Activated CD4-positive, alpha-beta T cell treated with anti-CD3 and anti-CD28 coated beads, Interleukin-2, Interleukin-6, amounts not matched to agents 100 ng/mL and 50 ng/mL, durations not matched to agents 16 hours and 8 hours (primary cell): ENCODE measurements at places on chromosomes 12 and 14.
A peak's percentile ranks its signal among the peaks of the same experiment; 100 is the strongest.

DNA sequence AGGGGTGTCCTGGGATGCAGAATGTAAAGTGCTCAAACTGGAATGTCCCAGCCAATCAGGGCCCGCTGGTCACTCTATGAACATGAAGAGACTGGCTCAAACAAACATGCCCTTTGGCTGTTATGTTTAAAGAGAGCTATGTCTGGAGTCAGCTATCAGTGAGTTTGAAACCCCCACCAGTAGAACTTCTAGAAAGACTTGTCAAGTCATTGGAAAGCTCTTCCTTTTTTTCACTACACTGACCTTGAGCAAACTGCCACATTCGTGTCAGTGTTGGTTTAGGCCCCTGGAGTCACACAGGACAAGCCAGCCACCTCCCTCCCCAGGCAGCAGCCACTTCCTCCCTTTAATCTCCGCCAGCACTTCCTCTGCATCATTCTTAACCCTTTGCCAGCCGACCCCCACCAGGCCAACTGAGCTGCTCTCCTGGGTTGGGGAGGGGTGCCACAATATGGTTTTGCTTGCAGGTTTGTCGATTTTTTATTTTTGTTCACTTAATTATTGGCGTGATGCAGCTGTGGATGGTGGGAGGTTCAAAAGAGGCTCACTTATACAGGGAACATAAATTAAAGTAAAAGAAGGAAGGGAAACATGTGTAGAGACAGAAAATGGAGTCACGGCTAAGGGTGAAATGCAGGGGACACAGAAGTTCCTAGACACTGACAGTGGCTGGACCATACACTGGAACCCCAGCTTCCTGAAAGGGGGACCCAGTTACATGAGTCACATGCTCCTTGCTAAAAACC lies 25.3 kb downstream of the CMKLR1 start:
- DNase-seq: no peak

- no peak for DNase-seq
These were observed 507 bp upstream of the PTPN11 start for GRCh38 chr12:112418273-112418607.

DNA sequence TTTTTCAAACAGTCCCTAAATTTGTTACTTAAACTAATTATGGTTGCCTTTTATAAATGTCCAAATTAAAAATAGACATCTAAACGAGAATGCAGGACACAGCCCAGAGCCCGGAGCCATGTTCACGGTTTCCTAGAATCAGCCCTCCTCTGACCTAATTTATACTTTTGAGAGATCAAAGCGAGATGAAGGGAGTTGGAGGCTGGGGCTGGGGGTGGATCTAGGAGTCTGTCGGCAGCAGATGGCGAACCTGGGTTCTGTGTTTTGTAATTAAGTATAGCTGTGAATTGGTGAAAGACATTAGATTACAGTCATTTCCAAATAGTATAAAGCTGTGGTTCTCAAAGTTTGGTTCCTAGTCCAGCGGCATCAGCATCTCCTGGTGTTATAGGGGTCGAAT lies 210.1 kb downstream of the SLC41A2 start:
- no peak for DNase-seq

DNA sequence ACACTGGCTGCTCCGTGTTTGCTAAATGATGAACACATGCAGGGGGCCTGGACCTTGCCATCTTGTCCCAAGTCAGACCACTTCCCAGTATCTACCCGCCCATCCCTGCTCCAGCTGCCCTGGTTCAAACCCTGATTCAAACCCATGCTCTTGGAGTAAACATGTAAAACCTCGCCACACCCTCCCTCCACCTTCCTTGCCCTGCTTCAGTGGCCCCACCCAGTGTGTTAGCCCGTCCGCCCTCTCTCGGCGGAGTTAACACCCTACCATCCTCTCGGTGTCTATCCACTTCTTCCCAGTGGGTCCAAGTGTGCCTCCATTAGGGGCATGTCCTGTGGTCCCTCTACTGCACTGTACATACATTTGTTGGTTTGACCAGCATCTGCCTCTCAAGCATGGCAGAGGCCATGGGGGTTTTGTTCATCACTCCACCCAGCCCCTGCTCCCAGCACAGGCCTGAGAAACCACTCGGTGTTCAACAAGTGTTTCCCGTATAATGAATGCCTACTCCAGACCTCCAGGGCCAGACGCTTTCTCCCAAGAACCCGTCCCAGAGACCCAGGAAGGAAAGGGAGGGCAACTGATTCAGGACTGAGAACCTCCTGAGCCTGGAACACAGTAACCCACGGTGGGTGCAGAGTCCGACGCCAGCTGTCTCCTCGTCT lies 37.1 kb downstream of the P2RX4 start:
- DNase-seq: no peak

- DNase-seq: no peak
These were observed 606 bp downstream of the TNFAIP2 start for GRCh38 chr14:103123634-103124500.

- DNase-seq: no peak
These were observed 146.4 kb downstream of the TMX1 start for GRCh38 chr14:51386411-51386810.

DNA sequence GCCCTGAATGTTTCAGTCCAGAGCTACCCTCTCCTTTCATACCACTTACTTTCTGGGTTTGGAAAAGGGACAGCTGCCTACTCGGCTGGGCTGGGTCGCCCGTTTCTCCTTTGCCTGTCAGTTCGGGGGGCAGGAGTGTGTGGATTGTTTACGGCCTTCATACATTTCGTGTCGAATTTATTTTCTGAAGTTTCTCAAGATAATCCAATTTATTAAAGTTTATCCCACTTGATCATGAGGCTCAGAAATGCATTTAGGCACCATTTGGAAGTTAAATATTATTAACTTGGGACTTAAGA lies 608 bp downstream of the ZNF410 start:
- no peak for DNase-seq

GRCh38 chr12:20342111-20342510 lies 26.2 kb upstream of the PDE3A start:
- DNase-seq: no peak

DNA sequence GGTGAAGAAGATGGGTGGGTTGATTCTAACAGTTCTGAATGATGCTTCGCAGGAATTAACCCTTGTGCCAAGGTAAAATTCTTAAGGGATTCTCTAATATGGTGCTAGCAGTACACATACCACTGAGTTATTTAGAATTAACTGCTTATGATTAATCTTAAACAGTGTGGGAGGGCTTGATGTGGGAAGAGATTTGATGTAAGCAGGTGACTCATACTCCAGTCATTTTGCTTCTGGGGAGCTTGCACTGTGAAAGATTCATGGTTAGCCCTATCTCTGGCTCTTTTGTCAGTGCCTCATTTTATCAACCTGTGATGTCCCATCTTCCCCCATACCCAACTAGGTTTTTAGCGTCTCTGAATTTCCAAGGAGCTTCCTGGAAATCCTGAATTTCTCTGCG lies 83.8 kb downstream of the NRXN3 start:
- DNase-seq: peak; percentile 38

- DNase-seq: no peak
These were observed 112.9 kb downstream of the LMO3 start for GRCh38 chr12:16492820-16493797.

DNA sequence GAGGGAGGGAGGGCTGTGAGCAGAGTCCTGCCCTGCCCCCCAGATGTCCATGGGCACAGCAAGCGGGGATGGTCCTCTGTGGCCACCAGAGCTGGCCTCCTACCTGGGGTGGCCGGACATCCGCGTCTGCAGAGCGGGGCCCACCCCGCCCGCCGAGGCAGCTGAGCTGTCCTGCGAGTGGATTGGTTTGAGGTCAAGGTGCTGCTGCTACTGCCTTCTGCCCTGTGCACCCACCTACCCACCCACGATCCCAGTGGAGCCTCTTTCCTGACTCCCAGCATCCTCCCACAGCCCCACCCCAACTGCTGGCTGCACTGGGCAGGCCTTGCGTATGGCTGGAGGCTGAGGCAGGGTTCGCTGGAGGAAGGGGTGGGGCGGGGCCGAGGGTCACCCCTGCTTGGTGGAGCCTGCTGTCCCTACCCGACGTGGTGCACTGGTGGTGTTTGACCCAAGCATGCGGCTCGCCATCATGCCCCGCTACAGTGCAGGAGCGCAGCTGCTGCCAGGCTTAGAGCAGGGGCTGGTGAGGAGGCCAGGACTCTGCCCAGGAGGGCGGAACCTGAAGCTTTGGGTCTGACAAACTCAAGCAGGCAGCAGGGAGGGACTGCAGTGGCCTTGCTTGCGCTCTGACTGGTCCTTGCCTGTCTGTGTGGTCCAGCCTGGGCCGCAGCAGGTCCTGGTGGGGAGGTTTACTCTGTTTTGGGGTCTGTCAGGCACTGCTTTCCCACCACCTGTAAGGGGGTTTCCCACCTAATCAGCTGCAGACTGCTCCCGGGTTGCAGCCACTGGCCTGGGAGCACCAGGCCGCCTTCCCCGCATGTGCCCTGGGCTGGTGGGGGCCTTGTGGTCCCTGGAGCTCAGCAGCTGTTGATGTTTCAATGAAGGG lies 23.7 kb downstream of the CEP170B start:
- DNase-seq: no peak

GRCh38 chr14:52048641-52049204 lies 20.1 kb downstream of the NID2 start:
- no peak for DNase-seq

DNA sequence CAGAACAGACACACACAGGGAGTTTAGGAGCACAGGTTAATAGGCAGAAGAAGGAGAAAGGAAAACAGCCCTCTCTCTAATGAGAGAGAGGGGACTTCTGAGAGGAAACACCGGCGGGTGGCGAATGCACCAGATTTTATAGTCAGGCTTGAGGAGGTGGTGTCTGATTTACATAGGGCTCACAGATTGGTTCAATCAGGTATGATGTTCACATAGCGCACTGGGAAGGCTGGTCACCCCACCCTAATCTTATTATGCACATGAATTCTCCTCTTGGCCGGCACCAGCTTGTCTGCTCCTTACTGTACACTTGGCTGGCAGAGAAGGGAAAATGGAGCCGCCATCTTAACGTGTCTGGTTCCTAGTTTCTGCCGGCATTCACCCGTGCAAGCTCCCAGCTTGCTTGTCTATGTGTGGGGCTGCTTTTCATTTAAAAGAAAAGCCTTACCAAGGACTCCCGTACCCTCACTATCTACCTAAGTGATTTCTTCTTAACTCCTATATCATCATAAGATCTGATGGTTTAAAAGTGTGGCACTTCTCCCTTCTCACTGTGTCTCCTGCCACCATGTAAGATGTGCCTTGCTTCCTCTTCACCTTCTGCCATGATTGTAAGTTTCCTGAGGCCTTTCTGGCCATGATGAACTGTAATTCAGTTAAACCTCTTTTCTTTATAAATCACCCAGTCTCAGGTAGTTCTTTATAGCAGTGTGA lies 15.1 kb downstream of the BCAT1 start:
- no peak for DNase-seq

DNA sequence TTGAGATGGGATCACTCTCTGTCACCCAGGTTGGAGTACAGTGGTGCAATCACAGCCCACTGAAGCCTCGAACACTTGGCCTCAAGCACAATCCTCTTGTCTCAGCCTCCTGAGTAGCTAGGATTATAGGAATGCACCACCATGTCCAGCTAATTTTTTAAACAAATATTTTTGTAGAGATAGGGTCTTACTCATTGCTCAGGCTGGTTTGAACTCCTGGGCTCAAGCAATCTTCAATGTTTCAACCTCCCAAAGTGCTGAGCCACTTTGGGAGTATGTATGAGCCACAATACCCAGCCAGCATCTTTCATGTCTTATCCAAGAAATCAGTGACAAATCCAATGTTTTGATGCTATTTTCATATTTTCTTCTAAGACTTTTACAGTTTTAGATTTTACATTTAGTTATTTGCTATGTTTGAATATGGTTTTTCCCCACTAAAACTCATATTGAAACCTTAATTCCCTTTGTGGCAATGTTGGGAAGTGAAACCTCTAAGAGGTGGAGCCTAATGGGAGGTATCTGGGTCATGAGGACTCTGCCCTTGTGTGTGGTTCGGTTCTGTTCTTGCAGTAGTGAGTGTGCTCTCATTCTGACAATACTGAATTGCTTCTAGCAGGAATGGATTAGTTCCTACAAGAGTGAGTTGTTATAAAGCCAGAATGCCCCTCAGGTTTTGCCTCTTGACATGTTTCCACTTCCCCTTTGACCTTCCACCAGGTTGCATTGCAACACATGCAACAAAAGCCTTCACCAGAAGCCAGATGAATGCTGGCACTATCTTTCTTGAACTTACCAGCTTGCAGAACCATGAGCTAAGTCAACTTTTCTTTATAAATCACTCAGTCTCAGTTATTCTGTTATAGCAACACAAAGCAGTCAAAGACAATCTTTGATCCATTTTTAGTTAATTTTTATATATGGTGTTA lies 80.8 kb upstream of the AMIGO2 start:
- DNase-seq: no peak

DNA sequence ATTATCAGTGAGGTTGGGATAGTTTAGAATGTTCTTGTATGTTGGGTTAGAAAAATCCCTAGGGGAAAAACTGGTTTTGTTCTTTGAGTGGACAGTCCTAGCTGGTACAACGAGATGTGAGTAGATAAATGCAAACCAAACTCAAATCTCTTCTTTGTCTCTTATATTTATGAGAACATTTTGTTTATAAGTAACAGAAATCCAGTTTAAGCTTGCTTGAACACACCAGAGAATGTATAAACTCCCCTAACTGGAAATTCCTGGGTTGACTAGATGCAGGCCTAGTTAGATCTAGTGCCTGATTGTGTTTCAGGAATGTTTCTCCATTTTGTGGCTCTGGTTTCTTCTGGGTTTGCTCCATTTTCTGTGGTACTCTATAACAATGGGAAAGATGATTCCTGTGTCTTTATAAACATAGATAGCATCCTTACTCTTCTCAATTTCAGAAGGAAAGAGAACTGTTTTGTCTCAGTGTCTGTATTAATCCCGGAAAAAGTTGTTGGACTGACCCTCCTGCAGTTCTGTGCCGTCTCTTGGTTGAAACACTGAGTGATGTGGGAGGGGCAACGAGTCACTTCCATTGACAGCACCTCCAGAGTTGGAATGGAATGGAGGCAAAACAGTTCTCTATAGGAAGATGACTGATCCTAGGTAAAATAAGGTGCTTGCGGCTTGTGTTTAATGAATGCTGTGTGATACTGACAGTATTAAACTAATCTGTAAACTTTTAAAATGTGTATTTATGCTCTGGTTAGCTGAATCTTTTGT lies 244.8 kb downstream of the TMTC2 start:
- DNase-seq: no peak

- DNase-seq: no peak
These were observed 13.5 kb upstream of the SCFD1 start for GRCh38 chr14:30608533-30609006.
